ENCODE measurements at places on chromosomes 3 and 15. TPM values are rescaled to one million over a fixed set of nuclear protein-coding genes. Genes with fewer than 3 reads are reported as not detected.
A peak's percentile ranks its signal among the peaks of the same experiment; 100 is the strongest.

Gene SAMMSON
- total RNA-seq: 0.48 TPM

Gene RASGRF1
- 8.7 TPM for total RNA-seq

DNA sequence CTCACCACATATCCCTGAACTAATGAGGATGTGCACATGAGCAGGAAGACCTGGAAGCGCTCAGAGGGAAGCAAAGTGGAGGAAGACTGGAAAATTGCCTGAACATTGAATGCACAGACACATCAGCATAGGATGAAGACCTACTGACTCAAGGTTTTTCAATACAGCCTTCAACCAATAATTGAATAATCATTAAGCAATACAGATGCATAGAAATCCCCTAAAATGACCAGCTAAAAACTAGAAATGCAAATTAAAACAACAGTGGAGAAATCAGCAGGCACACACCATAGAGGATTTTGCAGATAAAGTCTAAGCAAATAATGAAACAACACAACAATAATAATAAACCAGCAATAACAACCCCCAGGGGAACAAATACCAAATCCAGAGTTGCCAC lies 80.4 kb downstream of the CEP152 start:
- no peak for DNase-seq

Gene ACKR4
- 0.98 TPM for total RNA-seq

Gene CTXN2
- not detected for total RNA-seq

GRCh38 chr15:31357148-31357547 lies 30.5 kb downstream of the KLF13 start:
- DNase-seq: no peak

- DNase-seq: no peak
These were observed 2.7 kb downstream of the CYP1A1 start for GRCh38 chr15:74722591-74722990.

DNA sequence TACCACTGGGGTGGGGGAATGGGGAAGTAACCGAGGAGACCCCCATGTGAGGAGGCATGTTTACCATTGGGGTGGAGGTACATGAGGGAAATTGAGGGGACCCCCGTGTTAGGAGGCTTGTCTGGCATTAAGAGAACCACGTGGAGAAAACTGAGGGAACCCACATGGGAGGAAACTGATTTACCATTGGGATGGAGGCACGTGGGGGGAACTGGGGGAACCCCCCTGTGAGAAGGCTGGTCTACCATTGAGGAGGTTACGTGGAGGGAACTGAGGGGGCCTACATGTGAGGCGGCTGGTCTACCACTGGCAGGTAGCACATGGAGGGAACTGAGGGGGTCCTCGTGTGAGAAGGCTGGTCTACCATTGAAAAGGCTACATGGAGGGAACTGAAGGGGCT lies 159.4 kb downstream of the FBLN2 start:
- no peak for DNase-seq

DNA sequence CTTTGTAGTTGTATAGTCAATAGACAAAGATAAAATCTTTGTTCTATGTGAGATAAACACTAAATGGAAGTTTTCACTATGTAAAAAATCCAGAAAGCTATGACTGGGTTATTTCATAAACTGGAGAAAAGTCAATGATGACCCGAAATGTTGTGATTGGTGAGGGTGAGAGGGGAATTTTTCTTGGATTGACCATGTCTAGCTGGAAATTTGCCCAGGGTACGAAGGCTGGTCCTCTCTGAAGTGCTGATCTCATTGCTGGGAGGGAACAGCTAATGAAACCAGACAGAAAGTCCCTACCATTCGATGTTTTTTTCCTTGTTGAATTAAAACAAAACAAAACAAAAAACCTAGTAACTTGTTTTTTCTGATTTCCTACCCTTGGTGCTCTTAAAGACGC lies 14.3 kb downstream of the TPRG1 start:
- peak; percentile 54 for DNase-seq

- peak; percentile 27 for DNase-seq
These were observed 220.9 kb upstream of the SUCLG2 start for GRCh38 chr3:67875338-67875737.

Gene SCAANT1
- total RNA-seq: not detected

DNA sequence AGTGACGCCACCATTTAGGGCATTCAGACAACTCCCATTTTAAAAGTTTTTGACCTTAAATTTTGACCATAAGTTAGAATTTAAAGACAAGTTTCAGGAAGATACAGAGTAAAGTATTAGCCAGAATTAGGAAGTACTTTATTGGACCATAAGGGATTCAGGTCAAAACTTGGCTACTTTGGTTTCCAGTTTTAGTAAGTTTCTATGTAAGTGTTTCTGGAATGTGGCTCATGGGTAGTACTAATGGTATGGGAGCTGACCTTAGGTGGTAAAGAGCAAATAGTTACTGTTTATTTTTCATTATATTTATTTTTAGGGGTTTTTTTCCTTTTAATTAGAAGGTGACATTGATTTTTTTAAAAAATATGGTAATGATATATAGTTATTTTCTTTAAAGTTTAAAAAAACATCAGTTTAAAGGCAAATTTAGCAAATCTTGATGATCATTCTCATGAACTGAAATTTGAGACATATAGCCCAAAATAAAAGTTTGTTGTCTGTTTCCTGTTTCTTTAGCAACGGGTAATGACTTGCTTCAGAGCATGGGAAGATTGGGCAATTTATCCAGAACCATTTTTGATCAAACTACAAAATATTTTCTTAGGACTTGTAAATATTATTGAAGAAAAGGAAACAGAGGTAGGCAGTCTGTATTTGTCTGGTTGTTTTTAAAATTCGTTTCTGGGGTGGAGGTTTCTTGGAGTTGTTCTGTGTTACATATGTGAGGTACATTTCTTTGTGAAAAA lies 34.3 kb downstream of the U2SURP start:
- peak; percentile 3 for DNase-seq

Gene LRRIQ4
- not detected for total RNA-seq

Gene DNAH1
- total RNA-seq: 0.78 TPM

DNA sequence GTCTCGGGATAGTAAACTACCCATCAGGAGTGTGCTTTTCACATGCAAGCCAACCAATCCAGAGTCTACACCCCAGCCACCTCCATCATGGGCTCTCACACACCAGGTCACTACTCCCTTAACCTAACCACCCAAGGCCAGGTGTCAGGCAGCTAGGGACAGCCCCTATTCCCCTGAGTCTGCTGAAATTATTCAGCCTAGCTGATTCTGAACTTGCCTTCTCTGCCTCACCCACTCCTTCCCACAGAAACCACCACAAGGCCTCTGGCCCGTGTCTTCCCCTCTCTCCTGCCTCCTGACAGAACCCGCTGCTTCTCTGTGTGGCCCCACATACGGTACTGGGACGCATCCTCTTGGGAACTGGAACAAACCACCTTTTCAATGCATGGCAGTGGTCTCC lies 82.1 kb downstream of the PCSK6 start:
- DNase-seq: no peak

- DNase-seq: peak; percentile 16
These were observed 23.5 kb downstream of the NR1D2 start for GRCh38 chr3:23968463-23969184.

DNA sequence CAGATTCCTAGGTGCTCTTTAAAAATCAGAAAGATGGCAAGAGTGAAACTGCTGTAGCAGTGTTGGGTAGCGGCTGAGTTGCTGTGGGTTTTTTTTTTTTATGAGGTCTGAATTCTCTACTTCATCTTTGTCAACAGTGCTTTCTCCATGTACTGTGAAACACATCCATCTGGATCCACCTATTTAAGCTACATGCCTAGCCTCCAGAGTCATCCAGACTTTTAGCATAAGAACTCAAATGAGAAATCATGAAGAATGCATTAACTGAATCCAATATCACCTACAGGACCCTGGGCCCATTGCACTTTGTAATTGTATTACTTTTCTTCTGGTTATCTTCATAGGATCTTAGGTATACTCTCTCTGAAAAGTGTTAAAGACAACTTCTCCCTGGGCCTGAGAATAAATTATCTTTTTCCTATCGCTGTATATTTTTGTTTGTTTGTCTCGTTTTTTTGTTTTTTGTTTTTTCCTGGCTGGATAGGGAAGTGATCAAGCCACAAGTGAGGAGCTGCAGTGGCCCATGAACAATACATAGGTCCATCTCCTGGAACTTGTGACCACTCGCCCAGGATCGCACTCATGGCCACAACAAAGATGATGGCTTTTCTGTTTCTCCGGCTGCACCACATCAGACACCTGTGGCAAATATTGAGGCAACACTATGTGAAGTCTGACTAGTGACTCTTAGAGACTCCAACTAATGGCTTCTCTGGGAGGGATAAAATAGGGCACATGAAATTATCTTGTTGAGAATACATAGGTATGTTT lies 609.9 kb upstream of the AGTR1 start:
- no peak for DNase-seq

Gene FHIT
- 2.4 TPM for total RNA-seq

DNA sequence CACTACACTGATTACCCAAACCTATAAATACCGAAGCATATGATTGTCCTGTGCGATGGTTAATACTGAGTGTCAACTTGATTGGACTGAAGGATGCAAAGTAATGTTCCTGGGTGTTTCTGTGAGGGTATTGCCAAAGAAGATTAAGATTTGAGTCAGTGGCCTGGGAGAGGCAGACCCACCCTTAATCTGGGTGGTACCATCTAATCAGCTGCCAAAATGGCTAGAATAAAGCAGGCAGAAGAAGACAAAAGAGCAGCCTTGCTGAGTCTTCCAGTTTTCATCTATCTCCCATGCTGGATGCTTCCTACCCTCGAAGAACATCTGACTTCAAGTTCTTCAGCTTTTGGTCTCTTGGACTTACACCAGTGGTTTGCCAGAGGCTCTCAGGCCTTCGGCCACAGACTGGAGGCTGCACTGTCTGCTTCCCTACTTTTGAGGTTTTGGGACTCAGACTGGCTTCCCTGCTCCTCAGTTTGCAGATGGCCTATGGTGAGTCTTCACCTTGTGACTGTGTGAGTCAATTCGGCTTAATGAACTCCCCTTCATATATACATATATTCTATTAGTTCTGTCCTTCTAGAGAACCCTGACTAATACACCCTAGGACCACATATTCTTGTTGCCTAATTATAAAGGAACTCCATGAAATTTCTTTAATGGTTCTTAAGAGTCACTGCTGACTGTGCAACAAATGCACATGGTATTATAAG lies 31.7 kb downstream of the CSNK1G1 start:
- DNase-seq: peak; percentile 20

DNA sequence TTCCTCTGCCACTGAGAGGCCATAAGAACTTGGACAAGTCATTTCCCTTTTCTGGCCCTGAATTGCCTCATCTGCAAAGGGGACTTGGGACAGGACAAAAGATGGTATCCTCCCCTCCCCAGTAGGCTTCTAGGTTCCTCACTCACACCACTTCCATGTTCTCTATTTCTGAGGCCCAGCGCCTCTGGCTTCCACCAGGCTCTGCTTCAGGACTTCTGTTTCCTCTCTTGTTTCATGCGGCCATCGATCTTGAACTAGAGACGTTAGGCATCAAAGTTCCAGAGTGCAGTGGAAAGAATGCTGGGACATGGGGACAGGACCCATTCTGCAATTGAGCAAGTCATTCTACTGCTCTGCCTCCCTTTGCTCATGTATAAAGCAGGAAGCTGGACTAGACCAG lies 1.7 kb downstream of the TM4SF4 start:
- no peak for DNase-seq

DNA sequence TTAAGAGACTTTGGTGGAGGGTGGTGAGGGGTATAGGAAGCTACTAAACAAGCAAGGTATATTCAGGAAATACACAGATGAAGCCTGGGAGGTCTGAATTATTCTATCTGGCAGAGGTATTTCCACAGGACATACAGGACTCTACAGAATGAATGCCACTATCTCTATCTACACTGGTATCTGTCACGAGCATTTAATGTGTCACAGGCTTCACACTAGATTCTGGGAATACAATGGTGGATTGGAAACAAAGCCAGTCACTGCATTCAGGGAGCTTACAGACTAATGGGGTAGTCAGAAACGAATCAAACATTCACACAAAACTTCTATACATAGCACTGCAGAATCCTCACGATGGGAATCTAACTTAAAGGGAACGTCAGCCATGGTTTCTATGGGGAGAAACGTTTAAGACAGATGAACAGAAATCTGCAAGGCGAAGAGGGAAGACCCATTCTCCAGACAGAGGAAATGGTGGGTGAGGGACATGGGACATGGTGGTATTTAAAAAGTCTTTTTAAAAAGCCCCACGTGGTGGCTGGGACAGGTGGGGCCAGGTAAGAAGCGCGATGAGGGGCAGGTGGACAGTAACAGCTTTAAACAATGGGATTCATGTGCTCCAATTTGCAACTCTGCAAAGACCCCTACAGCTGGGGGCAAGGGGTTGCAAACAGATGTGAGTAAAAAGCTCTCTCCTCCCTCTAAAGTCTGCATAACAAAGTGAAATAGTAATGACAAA lies 16.5 kb downstream of the LRIG1 start:
- DNase-seq: no peak

Gene POPDC2
- not detected for total RNA-seq

- DNase-seq: peak; percentile 39
These were observed 33.3 kb upstream of the PAQR5 start for GRCh38 chr15:69265347-69265955.

Gene GOLGA6L7
- total RNA-seq: not detected

Gene GOLGA8T
- not detected for total RNA-seq

- DNase-seq: no peak
These were observed 2.5 kb downstream of the SCAMP2 start for GRCh38 chr15:74870436-74871215.

DNA sequence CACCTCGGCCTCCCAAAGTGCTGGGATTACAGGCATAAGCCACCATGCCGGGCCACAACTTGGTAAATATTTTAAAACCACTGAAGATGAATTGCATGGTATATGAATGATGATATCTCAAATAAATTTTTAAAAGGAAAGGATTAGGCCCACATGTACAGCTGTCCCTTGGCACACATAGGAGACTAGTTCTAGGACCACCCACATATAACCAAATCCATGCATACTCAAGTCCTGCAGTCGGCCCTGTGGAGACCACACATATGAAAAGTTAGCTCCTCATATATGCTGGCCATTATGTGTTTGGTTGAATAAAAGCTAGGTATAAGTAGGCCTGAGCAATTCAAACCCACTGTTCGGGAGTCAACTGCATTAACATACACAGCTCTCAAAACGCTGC lies 10.6 kb downstream of the CLPX start:
- no peak for DNase-seq

Gene HTD2
- total RNA-seq: 8.9 TPM

DNA sequence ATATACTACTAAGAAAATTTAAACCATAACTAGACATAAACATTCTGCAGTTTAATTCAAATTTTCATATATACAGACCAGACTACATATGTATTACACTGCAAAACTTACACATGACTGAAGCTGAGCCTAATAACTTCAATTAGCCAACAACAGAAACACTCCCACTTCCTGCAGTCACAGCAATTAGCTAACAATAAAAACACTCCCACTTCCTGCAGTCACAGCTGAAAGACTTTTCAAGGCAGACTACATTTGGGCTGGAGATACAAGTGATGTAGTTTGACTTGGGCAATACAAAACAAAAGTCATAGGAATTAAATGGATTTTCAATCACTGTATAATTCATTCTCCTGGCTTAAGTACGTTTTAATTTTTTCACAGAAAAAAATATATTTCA lies 10.3 kb downstream of the TM2D3 start:
- DNase-seq: peak; percentile 19

- DNase-seq: no peak
These were observed 63.9 kb downstream of the TRPC1 start for GRCh38 chr3:142787719-142788118.

- no peak for DNase-seq
These were observed 157.4 kb upstream of the AGTR1 start for GRCh38 chr3:148540266-148540665.

Measured in RPMI7951 (cell line).